Activated CD4-positive, alpha-beta memory T cell treated with anti-CD3 and anti-CD28 coated beads for 36 hours (primary cell): ENCODE measurements at places on chromosomes 16 and 17.

DNA sequence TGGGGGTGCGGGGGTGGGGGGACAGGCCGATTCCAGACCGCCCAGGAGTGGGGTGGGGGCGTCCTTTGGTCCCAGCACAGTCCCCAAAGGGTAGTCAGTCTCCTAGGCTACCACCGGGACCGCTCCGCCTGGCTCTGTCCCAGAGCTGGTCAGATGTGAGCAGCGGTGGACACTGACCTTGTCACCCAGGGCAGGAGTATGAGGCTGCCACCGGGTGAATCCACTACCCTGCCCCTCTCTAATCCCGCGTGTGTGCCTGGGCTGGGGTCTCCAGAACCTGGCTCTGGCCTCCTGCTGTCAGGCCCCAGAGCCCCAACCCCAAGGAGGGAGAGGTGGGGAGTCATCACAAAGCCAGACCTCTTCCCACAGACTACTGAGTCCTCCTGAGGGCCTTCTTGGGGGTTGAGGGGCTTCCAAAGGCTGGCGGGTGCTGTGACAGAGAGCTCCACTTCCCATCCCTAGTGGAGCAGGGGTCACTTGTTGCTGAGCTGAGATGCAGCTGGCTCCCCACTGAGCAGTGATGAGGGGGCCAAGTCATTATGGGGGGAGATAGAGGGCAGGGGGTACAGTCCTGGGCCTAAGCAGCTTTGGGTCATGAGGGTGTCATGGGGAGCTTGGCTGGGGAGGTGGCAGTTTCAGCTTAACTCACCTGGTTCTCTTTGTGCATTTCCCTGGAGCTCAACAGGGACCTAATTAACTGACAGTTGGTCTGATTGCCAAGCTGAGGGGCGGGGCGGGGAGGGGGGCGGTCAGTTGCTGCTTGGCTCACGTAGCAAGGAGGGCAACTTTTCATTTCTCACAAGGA, 1.2 kb downstream of the PPP1R1B start:
- H3K36me3 ChIP-seq = no peaks in the 10 kb centered on the region
- H3K4me1 ChIP-seq = peaks cover 17% of the 10 kb centered on the region
- H3K27ac ChIP-seq = no peak overlapping the region
- H3K27me3 ChIP-seq = peaks cover 41% of the 10 kb centered on the region
- H3K4me3 ChIP-seq = no peak overlapping the region

- DNase-seq = no peak
- no peaks in the 10 kb centered on the region for H3K4me1 ChIP-seq
- H3K27ac ChIP-seq = no peak overlapping the region
- peaks cover 21% of the 10 kb centered on the region for H3K27me3 ChIP-seq
These were observed 26.7 kb upstream of the PMP22 start for GRCh38 chr17:15291674-15292361.

DNA sequence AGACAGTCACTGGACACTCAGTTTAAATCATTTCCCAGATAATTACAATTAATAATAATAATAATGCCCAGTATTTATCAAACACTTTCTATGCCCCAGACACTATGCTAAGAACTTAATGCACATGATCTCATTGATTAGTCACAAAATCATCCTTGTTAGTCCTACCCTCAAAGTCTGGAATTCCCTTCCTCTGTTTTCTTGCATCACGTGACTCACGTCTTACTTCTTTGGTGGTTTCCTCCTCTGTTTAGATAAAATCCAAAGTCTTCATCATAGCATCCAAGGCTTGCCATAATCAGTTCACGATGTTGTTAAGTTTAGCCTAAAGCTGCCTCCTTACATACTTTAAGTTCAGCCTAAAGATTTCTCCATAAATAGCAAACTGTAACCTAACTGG, 471.9 kb downstream of the PMP22 start:
- H3K27ac ChIP-seq = no peak overlapping the region
- H3K4me3 ChIP-seq = no peak overlapping the region
- no peaks in the 10 kb centered on the region for H3K4me1 ChIP-seq
- H3K36me3 ChIP-seq = no peaks in the 10 kb centered on the region
- H3K27me3 ChIP-seq = peaks cover 37% of the 10 kb centered on the region

DNA sequence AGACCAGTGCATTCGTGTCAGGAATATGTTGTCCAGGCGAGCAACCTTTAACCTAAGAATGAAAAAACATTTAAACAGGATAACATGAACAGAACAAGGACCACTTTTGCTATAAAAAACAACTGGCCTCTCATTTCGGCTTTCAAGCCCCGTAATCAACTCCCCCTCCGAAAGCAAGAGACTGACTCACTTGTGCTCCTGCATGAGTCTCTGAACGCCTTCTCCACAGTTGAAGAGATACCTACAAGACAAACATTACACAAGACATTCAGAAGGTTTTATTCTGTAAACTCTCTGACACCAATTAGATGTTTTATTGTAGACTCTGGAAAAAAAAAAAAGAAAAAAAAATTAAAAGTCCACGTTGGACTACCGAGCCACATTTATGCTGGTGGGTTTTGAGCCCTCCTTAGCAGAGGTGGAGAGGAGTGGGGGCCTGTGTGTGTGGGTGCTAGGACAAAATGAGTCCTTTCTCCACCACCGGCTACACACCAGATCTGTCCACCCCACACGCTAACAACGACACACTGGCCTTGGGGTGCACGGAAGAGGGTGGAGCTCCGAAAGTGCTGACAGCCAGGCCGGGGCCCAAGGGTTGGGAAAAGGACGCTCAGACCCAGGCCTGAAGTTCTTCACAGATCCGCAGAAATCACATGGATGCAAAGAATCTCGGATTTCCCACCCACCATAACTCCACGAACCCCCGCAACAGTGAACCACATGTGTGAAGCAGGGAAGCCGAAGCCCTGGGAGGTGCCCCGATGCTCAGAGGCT, 759 bp downstream of the ELAC2 start:
- H3K4me3 ChIP-seq = peak overlapping the region; percentile 94
- no peak for DNase-seq
- no peaks in the 10 kb centered on the region for H3K27me3 ChIP-seq
- H3K36me3 ChIP-seq = peaks cover 38% of the 10 kb centered on the region

GRCh38 chr16:6484081-6484480, 848.6 kb upstream of the RBFOX1 start:
- no peak overlapping the region for H3K27ac ChIP-seq
- H3K4me1 ChIP-seq = no peaks in the 10 kb centered on the region
- no peak for DNase-seq
- H3K27me3 ChIP-seq = peaks cover 6% of the 10 kb centered on the region
- no peak overlapping the region for H3K4me3 ChIP-seq

DNA sequence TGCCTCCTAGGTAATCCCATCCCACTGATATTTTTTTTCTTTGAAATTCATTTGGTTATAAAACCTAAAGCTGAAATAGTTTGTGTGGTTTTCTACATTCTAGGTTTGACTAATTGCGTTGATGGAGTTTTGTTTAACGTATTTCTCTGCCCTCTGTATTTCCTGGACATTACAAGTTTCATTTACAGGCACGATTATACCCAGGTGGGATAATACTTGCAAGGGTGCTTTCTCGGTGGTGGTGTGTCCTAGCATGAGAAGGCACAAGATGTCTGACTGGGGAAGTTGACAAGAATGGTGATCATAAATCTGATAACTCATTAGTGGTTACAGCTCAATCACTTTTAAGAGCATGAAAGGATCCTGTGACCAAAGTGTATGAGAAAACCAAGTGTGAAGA, 45.0 kb downstream of the DYNLRB2 start:
- peaks cover 16% of the 10 kb centered on the region for H3K27me3 ChIP-seq
- DNase-seq = peak; percentile 43
- H3K36me3 ChIP-seq = peaks cover 4% of the 10 kb centered on the region

DNA sequence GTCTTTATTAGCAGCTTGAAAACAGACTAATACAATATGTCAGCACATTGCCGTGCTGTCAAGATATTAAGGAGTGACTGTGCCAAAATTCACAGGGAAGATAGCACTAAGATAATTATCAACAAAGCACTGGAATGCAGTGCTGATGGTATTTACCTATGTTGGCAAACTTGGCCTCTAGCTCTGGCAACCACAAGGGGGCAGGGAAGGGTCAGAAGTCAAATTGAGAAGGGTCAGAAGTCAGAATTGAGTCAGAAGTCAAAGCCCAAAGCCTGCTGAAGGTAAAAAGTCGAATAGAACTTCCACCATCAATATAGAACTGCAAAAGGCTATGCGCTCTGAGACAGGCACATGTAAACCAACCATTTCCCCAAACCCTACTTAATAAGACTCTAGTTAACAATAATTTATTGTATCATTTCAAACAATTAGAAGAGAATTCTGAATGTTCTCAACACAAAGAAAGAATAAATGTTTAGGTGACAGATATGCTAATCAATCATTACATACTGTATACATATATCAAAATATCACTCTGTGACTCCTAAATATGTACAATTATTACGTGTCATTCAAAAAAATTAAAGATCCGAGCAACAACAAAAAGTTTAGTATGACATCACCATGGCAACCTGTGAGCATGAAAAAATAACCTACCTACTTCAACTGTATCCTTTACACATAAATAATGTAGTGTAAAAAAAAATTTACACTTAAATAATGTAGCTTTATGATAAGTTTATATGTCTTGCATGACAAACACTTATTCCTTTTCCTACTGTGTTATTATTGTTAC, 916.1 kb downstream of the KCNJ2 start:
- no peak overlapping the region for H3K27ac ChIP-seq
- no peaks in the 10 kb centered on the region for H3K27me3 ChIP-seq
- DNase-seq = peak; percentile 10
- H3K36me3 ChIP-seq = no peaks in the 10 kb centered on the region

GRCh38 chr17:45147581-45148182, 593 bp upstream of the HEXIM1 start:
- H3K4me3 ChIP-seq = peak overlapping the region; percentile 99
- peak overlapping the region; percentile 100 for H3K27ac ChIP-seq
- peaks cover 47% of the 10 kb centered on the region for H3K4me1 ChIP-seq
- H3K27me3 ChIP-seq = no peaks in the 10 kb centered on the region
- peak; percentile 87 for DNase-seq
- H3K36me3 ChIP-seq = peaks cover 29% of the 10 kb centered on the region

DNA sequence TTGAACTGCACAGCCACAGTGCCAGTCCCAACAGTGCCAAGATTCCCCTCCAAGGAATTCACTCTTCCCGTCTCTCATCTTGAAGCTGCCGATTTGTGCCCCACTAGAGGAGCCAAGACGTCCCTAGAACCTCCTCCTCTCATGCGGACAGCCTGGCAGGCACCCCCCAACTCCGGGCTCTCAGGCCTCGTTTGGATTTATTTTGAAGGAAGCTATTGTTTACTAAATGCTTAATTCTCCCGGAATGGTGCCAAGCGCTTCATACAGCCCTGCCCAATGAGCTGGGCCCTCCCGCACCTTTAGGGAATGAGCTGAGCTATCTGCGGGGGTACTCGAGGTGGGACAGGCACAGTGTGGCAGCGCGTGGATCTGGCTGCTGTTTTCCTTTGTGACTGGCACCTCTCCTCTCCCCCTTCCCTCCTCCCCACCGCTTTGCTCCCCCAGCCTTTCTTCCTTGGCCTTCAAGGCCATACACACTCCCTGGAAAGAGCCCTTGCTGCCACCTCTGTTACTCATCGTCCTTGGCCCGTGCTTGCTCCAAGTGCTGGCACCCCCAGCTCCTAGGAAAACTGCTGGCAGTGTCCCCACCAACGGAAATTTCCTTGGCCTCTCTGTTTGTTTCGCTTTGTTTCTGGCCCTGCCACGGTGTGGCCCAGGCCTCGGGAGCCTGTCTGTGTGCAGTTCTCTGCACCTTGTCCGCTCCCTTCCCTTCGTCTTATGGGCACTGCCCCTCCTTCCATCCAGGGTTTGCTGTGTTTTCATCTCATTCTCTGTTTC, 49.9 kb upstream of the CDR2 start:
- H3K36me3 ChIP-seq = peaks cover 39% of the 10 kb centered on the region
- H3K27me3 ChIP-seq = no peaks in the 10 kb centered on the region
- DNase-seq = no peak
- H3K27ac ChIP-seq = peak overlapping the region; percentile 40
- peaks cover 3% of the 10 kb centered on the region for H3K4me1 ChIP-seq
- no peak overlapping the region for H3K4me3 ChIP-seq

GRCh38 chr17:75754378-75755204, 10.4 kb downstream of the GALK1 start:
- H3K36me3 ChIP-seq = peaks cover 1% of the 10 kb centered on the region
- peak overlapping the region; percentile 24 for H3K4me3 ChIP-seq
- peaks cover 20% of the 10 kb centered on the region for H3K4me1 ChIP-seq
- DNase-seq = no peak
- no peaks in the 10 kb centered on the region for H3K27me3 ChIP-seq

GRCh38 chr17:67068999-67069398, 24.6 kb downstream of the CACNG1 start:
- H3K4me1 ChIP-seq = no peaks in the 10 kb centered on the region
- H3K36me3 ChIP-seq = peaks cover 1% of the 10 kb centered on the region
- no peaks in the 10 kb centered on the region for H3K27me3 ChIP-seq
- no peak for DNase-seq
- H3K27ac ChIP-seq = no peak overlapping the region
- no peak overlapping the region for H3K4me3 ChIP-seq

GRCh38 chr16:29913514-29913913, 12.5 kb downstream of the KCTD13 start:
- peaks cover 14% of the 10 kb centered on the region for H3K36me3 ChIP-seq
- no peak overlapping the region for H3K27ac ChIP-seq
- no peaks in the 10 kb centered on the region for H3K4me1 ChIP-seq
- DNase-seq = no peak
- no peak overlapping the region for H3K4me3 ChIP-seq

DNA sequence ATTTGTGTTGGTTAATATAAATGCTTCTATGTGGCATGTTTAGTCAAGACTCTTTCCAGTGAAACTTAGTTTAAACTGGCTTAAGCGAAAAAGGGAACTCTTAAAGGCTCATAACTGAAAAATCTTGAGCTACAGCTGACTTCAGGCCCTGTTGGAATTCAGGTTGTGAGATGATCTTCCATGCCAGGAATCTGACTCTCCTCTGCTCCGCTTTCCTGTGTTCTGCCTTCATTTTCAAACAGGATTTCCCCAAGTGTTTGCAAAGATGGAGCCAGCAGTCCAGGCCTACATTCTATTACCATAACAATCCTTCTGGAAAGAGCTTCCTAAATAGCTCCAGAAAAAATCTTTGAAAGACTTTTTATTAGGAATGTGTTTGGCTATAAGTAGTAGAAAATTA, 134.9 kb downstream of the NLK start:
- H3K4me1 ChIP-seq = peaks cover 14% of the 10 kb centered on the region
- no peak overlapping the region for H3K4me3 ChIP-seq
- H3K27me3 ChIP-seq = no peaks in the 10 kb centered on the region
- H3K27ac ChIP-seq = no peak overlapping the region
